ENCODE measurements at places on chromosomes 4 and X.

DNA sequence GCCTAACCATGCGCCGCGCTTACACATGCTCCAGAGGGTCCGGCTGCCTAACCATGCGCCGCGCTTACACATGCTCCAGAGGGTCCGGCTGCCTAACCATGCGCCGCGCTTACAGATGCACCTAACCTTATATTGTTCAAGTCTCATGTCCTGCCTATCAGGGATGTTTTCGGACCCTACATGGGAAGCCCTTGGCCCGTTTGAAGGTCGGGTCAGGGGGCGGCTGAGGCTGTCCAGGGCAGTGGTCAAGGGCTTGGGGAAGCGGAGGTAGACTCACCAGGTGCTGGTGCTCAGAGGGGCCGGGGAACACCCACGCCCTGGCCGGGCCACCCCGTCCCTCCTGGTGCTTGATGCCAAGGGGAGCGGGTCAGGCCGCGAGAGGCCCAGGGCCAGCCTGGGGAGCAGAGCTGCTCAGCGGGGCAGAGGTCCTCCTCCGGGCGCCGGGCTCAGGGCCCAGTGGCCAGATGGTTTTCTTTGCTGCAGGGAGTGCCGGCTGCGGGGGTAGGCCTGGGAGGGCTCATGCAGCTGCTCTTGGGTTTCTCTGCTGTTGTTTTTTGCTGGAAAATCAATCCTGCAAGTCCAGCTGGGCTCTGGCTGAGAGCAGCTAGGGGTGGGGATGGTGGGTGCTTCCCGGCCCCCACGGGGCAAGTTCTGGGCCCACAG, 35.4 kb upstream of the SPON2 start:
- peak; percentile 20 for DNase-seq

- no peak for DNase-seq
Observed at GRCh38 chr4:14771504-14772175, 230.6 kb upstream of the CPEB2 start.

DNA sequence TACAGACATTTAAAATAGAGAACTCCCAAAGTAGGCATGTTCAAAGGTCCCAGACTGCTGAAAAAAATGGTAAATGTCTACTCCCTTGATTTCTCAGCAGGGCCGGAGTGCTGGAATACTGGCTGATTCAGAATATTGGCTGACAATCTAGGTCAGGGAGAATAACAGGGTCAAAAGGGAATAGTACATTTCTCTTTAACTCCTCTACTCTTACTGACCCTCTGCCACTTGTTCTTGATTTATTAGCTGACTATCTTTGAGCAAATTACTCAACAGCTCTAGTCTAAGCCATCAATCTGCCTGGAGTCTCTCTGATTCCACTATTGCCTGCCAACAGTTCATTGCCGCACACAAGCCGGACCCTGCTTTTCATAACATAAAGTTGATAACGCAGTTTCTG, 19.7 kb upstream of the NWD2 start:
- DNase-seq, result no peak

- no peak for DNase-seq
Observed at GRCh38 chr4:80065601-80066000, 7.4 kb downstream of the ANTXR2 start.

- no peak for DNase-seq
Observed at GRCh38 chr4:156795727-156796126, 175.9 kb downstream of the PDGFC start.

DNA sequence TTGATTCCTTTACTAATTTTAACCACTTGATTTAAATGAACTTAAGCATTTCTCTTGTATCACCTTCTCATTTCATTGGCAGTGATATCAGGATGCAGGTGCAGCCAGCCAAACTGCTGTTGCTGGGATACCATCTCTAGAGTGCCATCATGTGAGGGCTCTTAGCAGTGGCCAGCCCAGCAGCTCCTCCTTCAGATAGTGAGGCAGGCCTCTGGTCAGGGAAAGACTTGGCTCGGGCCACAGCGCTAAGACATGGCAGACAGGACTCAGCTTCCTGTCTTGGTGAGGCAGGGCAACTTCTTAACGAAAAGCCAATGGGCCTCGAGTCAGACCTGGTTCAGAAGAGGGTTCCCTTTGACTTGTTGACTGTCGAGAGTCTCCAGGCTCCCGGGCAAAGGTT, 50.0 kb downstream of the NOP14 start:
- peak; percentile 50 for DNase-seq

GRCh38 chrX:16042980-16043379, 80.4 kb upstream of the GRPR start:
- DNase-seq, result no peak

GRCh38 chr4:119906277-119906676, 160.4 kb downstream of the MAD2L1 start:
- DNase-seq, result no peak

DNA sequence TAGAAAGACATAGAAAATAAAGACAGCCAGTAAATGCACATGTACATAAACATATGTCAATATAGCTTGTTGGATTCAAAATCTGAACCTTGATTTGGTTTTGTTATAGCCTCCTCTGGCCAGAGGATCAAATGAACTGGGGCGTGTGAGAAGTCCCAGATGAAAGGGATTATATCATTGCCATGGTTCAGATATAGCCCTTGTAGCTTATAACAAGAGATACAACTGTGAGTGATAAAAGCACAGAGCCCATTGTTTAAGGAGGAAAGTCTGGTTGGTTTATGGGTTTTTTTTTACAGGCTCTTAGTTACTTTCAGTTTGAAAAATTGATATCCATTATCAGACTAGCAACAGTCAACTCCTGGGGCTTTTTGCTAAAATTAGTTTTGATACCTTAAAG, 101.7 kb upstream of the GLRA2 start:
- DNase-seq, result no peak

DNA sequence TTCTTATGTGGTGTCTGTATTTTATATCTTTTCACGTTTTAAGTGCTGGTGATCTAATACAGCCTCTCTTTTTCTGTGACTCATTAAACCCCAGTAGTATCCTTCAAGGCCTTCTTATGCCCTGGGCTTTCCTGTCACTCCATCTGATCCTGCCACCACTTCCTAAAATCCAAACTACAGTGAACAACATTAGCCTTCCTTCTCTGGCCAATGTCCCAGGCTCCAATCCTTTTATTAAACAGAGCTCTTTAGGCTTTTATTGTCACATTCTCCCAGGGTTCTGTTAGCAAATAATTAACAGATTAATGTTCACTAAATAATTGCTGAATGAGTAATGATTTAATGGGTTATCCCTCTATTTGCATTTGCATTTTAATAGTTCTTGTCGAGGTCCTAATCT, 47.9 kb upstream of the ITM2A start:
- DNase-seq, result no peak

DNA sequence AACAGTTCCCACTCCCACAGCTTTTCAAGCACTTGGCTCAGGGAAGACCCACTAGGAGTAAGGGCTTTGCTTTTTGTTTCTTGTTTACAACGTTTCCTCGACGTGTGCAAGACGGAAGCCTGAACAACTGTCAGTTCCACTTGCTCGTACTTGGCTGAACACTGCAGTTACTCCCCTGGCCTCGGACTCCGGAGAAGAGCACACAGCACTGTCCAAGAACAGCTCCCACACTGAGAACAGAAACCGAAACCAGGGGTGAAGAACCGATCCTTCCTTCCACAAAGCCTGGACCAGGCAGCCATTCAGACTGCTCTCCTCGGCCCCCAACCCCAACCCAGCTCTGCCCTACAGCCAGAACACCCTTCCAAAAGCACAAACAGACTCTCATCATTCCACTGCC, 25.5 kb downstream of the IRF2 start:
- no peak for DNase-seq

GRCh38 chr4:1496116-1496642, 89.9 kb upstream of the NKX1-1 start:
- DNase-seq, result no peak

GRCh38 chrX:147478899-147479298, 432.8 kb upstream of the FMR1 start:
- no peak for DNase-seq

DNA sequence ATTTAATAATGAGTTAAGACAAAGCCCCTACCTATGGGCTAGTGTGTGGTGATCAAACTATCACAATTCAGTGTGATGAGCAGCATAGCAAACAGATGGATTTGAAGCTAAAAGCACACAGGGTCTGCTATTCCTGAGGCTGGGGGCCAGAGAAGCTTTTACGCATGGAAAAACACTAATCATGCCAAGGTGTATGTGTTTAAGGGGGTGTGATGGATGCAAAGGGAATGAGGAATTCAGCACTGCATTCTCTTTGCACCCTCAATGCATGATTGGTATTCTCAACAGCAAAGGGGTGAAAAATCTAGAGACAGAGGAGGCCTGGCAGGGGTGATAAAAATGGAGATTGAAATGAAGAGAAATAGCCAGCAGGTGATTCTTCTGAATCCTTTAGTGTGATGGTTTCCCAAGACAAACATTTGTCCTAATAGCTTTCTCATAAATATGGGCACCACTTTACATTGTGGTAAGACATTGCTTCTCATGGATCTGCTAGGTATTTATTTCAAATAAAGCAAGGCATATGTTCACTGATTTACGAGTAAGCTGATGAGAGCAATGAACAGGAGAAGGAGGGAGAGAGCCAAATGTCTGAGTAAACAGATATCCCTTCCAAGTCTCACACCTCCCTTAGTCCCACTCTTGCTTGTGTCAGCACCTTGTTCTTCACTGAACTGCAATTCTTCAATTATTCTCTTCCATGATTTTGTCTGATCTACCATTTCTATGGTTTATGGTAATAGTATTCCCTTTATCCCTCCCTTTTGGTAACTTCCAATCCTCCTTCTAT, 15.7 kb downstream of the C1QTNF7 start:
- no peak for DNase-seq

- no peak for DNase-seq
Observed at GRCh38 chrX:69424161-69424560, 80.0 kb upstream of the NALF2 start.

- DNase-seq, result no peak
Observed at GRCh38 chr4:110982486-110982885, 359.6 kb upstream of the PITX2 start.

GRCh38 chr4:7075962-7076695, 8.3 kb upstream of the GRPEL1 start:
- no peak for DNase-seq

DNA sequence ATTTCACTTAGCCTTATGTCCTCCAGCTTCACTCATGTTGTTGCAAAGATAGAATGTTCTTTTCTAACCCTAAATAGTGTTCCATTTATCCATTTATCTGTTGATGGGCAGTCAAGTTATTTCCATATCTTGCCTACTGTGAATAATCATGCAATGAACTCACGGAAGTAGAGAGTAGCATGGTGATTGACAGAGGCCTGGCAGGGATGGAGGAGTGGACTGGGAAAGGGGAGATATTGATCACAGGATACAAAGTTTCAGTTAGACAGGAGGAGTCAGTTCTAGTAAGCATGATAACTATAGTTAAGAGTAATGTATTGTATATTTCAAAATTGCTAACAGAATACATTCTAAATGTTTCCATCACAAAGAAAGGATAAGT, 10.3 kb upstream of the CLNK start:
- no peak for DNase-seq

DNA sequence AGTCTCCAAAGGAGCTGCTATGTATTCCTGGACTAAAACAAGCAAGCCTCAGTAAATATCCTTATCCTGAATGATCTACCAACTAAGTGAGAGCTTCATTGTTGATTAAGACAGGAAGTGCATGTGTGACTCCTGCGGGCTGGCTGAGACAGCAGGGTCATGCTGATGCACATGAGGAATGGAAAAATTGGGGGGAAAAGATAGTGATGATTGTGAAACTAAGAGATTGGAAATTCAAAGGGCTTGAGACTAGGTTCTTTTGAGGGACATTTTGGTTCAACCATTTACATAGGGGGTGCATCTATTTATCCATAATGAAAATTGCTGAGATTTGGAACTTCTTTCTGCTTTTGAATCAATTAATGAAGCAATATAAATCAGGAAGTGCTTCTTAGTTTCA, 61.1 kb upstream of the C1QTNF7 start:
- DNase-seq, result no peak

- no peak for DNase-seq
Observed at GRCh38 chrX:103107836-103108235, 14.9 kb upstream of the NXF3 start.

DNA sequence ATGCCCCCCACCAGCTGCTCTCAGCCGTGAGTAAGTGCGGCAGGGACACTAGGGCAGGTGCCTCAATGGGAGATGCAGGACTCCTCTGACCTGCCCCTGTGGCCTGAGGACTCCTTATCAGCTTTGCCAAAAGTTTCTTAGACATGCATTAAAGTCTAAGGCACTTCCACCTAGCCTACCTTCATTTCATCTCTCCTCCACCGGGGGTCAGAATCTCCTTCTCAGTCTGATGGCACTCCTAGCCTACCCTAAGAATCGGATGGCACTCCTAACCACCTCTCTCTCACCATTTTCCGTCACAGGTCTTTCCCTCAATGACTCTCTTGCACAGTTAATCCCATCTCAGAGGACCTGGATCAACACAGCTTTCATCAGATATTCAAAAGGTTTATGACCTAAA, 85.9 kb downstream of the OTC start:
- no peak for DNase-seq

- DNase-seq, result no peak
Observed at GRCh38 chr4:56191534-56191933, 195.8 kb downstream of the AASDH start.

- no peak for DNase-seq
Observed at GRCh38 chrX:131549011-131549410, 5.1 kb downstream of the OR13H1 start.

DNA sequence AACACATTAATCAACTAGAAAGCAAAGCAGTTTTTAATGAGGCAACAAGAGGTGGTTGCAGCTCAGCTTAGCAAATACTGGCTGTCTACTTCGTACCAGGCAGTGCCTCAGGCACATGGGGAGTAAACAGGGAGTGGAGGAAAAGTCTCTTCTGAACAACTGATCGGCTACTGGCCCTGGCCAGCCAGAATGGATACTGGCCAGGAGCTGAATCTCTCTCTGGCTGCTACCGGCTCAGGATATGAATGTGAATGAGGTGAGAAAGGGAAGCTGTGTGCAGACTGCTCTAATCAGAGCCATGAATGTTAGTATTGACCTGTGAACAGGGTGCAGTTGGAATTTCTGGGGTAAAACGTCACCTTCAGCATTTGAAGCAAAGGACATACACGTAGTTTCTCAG, 77.3 kb downstream of the STK32B start:
- DNase-seq, result no peak

DNA sequence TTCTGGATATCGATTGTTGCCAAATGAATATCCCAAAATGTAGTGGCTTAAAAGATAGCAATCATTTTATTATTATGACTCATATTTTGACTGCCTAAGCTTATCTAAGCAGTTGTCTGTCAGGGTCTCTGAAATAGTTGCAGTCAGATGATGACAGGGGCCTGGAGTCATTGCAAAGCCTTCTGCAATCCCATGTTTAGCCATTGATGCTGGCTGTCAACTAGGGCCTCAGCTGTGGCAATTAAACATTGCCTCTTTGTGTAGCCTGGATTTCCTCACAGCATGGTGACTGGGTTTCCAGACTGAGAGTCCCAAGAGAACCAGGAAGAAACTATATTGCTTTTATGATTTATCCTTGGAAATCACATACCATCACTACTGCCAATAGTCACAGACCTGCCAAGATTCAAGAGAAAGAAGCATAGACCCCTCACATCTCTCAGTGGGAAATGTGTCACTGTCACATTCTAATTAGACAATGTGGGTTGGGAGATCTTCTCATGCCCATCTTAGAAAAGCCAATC, 227.3 kb upstream of the NOCT start:
- DNase-seq, result no peak

All from NCI-H1092 (cell line).